ENCODE measurements at places on chromosomes 11 and 22.

GRCh38 chr11:100776212-100776896 is 89.3 kb downstream of the ARHGAP42 start:
- peaks cover 21% of the 10 kb centered on the region for H3K36me3 ChIP-seq
- no peak overlapping the region for H3K4me3 ChIP-seq
- H3K4me1 ChIP-seq = no peaks in the 10 kb centered on the region
- DNase-seq = no peak
- H3K27ac ChIP-seq = no peak overlapping the region

DNA sequence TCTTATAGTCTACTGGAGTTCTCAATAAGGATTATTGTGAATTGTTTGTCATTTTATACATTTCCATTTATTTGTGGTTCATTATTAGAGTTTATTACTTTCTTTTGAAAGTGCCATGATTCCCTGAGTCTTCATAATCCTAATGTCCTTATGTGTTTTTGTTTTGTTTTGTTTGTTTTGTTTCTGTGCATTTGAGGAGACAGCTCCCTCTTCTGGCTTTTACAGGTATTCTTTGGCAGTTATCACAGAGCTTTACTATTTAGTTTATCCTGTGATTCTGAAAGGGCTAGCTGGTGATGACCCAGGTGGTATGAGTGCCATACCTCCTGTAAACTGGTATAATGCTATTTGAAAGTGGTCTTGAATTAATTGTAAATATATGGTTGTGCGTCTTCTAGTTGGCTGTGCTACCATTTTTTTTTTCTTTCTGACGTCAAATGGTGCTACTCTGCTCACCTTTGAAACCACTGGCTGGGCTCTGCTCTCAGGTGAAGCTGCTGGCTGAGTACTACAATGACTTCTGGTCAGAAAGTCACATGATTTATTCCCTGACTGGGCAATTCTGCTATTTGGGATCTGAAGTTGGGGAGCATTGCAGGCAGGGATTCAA is 751.2 kb downstream of the JRKL start:
- no peaks in the 10 kb centered on the region for H3K4me1 ChIP-seq
- no peaks in the 10 kb centered on the region for H3K27me3 ChIP-seq
- no peak for DNase-seq
- no peaks in the 10 kb centered on the region for H3K36me3 ChIP-seq

GRCh38 chr22:37975153-37975552 is 9.2 kb downstream of the SOX10 start:
- H3K4me3 ChIP-seq = no peak overlapping the region
- no peaks in the 10 kb centered on the region for H3K4me1 ChIP-seq
- H3K27me3 ChIP-seq = no peaks in the 10 kb centered on the region
- H3K27ac ChIP-seq = peak overlapping the region; percentile 60
- H3K36me3 ChIP-seq = peaks cover 42% of the 10 kb centered on the region

GRCh38 chr11:102287964-102288724 is 29.1 kb upstream of the BIRC3 start:
- H3K27ac ChIP-seq = no peak overlapping the region
- peak overlapping the region; percentile 78 for H3K4me3 ChIP-seq
- H3K36me3 ChIP-seq = no peaks in the 10 kb centered on the region
- H3K4me1 ChIP-seq = peaks cover 40% of the 10 kb centered on the region
- peak; percentile 33 for DNase-seq

DNA sequence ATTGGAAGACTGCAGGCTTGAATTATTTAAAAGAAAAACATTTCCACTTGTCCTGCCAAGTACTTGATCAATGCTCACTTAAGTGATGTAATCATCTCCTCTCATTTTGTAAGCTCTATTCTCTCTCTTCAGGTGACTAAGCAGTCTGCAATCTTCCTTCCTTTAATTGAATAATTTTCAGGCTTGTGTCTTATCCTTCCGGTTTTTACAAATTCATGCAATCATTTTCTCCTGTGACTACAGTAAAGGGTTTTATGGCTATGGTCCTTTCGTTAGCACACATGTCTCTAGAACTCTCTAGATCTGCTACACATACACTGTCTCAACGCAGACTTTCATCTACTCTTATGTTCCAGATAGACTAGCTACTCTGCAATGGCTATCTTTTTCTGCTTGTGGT is 12.6 kb upstream of the UPB1 start:
- no peaks in the 10 kb centered on the region for H3K27me3 ChIP-seq
- DNase-seq = no peak
- H3K4me3 ChIP-seq = no peak overlapping the region
- no peaks in the 10 kb centered on the region for H3K36me3 ChIP-seq
- no peak overlapping the region for H3K27ac ChIP-seq

DNA sequence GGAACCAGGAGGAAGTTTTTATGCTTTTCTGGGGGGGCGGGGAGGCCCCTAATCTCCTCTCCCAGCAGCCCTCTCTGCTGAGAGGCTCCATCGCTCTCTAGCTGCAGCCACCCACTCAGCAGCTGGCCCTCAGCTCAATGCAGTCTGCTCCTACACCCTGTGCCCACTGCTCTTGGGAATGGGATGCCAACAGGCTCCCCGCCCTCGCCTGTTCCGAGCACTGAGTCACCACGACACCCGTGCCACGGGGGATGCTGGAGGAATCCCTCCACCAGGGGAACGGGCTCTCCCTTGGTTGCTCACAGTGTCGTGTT is 23.5 kb upstream of the SUSD2 start:
- peaks cover 91% of the 10 kb centered on the region for H3K4me1 ChIP-seq
- DNase-seq = peak; percentile 23
- no peaks in the 10 kb centered on the region for H3K27me3 ChIP-seq
- H3K27ac ChIP-seq = peak overlapping the region; percentile 93

DNA sequence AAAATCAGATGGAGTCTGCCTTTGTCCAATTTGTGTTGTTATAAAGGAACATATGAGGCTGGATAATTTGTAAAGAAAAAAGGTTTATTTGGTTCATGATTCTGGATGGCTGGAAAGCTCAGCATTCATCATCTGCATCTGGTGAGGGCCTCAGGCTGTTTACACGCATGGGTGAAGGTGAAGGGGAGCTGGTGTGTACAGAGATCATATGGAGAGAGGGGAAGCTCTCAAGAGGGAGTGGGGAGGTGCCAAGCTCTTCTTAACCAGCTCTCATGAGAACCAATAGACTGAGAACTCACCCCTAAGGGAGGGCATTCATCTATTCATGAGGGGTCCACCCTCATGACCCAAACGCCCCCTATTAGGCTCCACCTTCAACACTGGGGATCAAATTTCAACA is 40.0 kb downstream of the NEU3 start:
- H3K4me1 ChIP-seq = no peaks in the 10 kb centered on the region
- H3K27me3 ChIP-seq = no peaks in the 10 kb centered on the region
- H3K36me3 ChIP-seq = no peaks in the 10 kb centered on the region
- H3K4me3 ChIP-seq = no peak overlapping the region

DNA sequence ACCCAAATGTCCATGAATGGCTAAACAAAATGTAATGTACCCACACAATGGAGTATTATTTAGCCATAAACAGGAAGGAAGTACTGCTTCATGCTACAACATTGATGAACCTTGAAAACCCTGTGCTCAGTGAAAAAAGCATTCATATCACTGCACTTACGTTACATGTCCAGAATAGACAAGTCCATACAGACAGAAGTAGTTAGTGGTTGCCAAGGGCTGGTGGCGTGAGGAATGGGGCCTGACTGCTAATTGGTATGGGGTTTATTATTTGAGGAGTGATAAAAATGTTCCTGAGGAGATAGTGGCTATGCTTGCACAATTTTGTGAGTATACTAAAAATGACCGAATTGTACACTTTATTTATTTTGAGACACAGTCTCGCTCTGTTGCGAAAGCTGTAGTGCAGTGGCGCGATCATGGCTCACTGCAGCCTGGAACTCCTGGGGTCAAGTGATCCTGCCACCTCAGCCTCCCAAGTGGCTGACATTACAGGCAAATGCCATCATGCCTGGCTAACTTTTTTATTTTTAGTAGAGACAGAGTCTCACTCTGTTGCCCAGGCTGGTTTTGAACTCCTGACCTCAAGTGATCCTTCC is 7.7 kb upstream of the SYVN1 start:
- H3K4me1 ChIP-seq = peaks cover 32% of the 10 kb centered on the region
- no peak overlapping the region for H3K27ac ChIP-seq
- no peaks in the 10 kb centered on the region for H3K27me3 ChIP-seq
- no peak for DNase-seq

DNA sequence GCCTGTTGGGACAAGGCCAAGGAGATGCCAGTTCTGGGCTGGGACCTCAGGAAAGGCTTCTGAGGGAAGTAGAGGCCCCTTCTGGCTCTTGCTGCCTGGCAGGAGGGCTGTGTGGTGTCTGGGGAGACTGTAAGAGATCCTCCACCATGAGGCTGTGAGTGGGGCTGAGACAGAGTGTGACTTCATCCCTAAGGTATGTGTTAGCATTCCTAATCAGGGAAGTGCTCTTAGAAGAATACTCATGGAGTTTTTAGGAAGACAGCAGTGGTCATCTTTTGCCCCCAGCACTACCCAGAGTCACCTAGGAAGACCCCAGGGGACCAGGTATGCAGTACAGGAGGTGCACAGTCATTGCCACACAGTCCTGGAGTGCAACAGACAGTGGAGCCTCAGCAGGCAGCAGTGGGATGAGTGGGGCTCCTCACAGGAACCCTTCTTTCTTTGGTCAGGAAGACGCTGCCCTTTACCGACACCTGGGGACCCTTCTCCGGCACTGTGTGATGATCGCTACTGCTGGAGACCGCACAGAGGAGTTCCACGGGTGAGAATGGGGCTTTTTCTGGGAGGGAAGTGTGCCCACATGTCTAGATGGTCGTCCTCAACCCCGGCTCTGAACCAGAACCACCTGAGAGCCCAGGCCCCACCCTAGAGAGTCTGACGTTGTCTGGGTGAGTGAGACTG is 2.8 kb downstream of the RIC8A start:
- peak overlapping the region; percentile 73 for H3K27ac ChIP-seq
- peaks cover 64% of the 10 kb centered on the region for H3K36me3 ChIP-seq
- H3K4me1 ChIP-seq = peaks cover 46% of the 10 kb centered on the region

- H3K27ac ChIP-seq = no peak overlapping the region
- H3K4me1 ChIP-seq = no peaks in the 10 kb centered on the region
- no peak overlapping the region for H3K4me3 ChIP-seq
- H3K36me3 ChIP-seq = no peaks in the 10 kb centered on the region
- H3K27me3 ChIP-seq = no peaks in the 10 kb centered on the region
Observed at GRCh38 chr11:105315287-105315686, 175.7 kb upstream of the CARD18 start.

DNA sequence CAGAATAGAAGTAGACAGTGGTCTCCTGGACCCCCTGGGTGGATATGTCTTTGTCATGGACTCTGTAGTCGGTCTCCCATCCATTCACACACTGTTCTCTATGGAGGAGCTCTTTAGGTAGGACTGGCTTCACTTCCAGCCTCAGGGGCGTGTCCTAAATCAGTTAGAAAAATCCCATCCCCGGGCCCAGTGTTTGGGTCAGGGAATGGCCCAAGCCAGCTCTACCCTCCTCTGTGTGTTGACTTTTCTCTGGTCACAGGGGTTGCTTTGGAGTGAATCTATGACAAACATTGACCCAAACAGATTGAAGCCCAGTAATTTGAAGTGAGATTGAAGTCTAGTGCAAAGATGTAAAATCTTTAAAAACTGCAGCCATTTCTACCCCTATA is 34.0 kb downstream of the WEE1 start:
- H3K4me1 ChIP-seq = peaks cover 37% of the 10 kb centered on the region
- DNase-seq = no peak
- H3K4me3 ChIP-seq = no peak overlapping the region
- H3K27ac ChIP-seq = peak overlapping the region; percentile 14
- peaks cover 3% of the 10 kb centered on the region for H3K36me3 ChIP-seq
- no peaks in the 10 kb centered on the region for H3K27me3 ChIP-seq

GRCh38 chr11:37504921-37505320 is 906.9 kb upstream of the RAG2 start:
- no peak overlapping the region for H3K27ac ChIP-seq
- H3K36me3 ChIP-seq = no peaks in the 10 kb centered on the region
- H3K27me3 ChIP-seq = no peaks in the 10 kb centered on the region
- H3K4me1 ChIP-seq = no peaks in the 10 kb centered on the region
- no peak overlapping the region for H3K4me3 ChIP-seq

DNA sequence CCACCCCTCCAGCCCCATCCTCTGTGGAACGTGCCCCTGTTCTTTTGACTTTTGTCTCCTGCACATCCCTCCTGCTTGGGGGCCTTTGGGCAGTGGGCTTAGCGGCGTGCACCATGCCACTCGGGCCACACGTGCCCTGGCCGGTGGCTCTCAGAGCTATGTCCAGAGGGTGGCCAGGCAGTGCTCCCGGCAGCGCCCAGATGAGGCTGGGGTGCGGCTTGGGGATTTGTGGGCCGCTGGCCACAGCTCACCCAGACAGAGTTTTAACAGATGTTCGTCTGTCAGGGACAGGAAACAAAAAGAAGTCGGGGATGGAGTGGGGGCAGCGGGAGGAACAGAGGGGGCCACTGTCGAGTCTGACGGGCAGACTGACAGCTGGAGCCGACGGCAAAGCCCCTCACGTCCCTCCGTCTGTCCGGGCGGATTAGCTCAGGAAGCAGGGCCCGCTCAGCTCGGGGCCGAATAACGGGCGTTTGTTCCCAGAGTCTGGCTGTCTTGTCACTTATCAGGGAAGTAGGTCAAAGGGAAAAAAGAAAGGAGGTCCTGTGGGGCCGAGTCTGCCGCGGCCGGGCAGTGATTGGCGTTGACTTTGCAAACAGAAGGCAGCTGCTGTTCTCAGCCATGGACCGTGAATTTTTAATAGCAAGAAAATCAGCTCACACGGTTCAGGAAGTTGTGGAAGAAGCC is 61.6 kb downstream of the LRP5 start:
- H3K36me3 ChIP-seq = peaks cover 11% of the 10 kb centered on the region
- H3K4me1 ChIP-seq = peaks cover 53% of the 10 kb centered on the region
- H3K27ac ChIP-seq = peak overlapping the region; percentile 76
- peaks cover 25% of the 10 kb centered on the region for H3K27me3 ChIP-seq

- H3K27ac ChIP-seq = no peak overlapping the region
- H3K27me3 ChIP-seq = no peaks in the 10 kb centered on the region
- no peak for DNase-seq
Observed at GRCh38 chr22:27865496-27865895, 53.6 kb downstream of the PITPNB start.

DNA sequence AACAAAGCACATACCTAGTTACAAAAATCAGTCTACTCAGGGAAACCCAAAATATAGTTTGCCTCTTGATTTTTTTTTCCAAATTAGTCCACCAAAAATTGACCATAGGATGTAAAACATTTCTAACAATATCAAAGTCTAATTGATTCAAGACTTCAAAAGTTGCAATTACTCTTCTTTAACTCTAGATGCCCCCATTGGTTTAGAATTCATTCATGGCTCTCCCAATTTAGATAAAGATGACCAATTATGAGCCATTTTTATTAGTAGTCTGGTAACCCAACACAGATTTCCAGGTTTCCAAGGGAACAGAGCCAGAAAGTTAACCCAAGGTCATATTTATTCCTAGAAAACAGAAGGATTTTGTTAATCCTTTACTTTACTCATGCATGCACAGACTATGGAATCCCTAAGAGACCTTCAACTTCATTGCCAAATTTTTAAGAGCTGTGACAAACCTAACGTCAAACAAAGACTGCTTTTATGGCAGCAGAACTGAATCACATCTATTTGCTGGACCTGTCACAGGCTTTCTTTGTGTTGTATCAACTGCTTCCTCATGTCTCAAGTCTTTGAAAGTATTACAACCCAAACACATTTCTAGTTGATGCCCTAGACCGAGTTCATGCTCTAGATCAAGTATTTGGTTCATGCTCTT is 55.3 kb downstream of the C22orf42 start:
- H3K4me3 ChIP-seq = no peak overlapping the region
- no peak for DNase-seq
- H3K4me1 ChIP-seq = no peaks in the 10 kb centered on the region
- H3K36me3 ChIP-seq = no peaks in the 10 kb centered on the region

- H3K27me3 ChIP-seq = no peaks in the 10 kb centered on the region
- DNase-seq = no peak
- H3K36me3 ChIP-seq = peaks cover 68% of the 10 kb centered on the region
- H3K4me1 ChIP-seq = peaks cover 28% of the 10 kb centered on the region
Observed at GRCh38 chr22:47016631-47017030, 254.2 kb downstream of the TBC1D22A start.

- H3K36me3 ChIP-seq = no peaks in the 10 kb centered on the region
- peaks cover 4% of the 10 kb centered on the region for H3K27me3 ChIP-seq
- H3K27ac ChIP-seq = peak overlapping the region; percentile 86
Observed at GRCh38 chr11:45843158-45843924, 3.9 kb upstream of the CRY2 start.
